ENCODE measurements at places on chromosomes 5 and 9.

GRCh38 chr5:94244921-94245320 lies 373.5 kb downstream of the KIAA0825 start:
- DNase-seq, result no peak
- H3K4me1 ChIP-seq, result no peaks in the 10 kb centered on the region
- no peaks in the 10 kb centered on the region for H3K27me3 ChIP-seq
- no peak overlapping the region for H3K27ac ChIP-seq
- no peak overlapping the region for H3K4me3 ChIP-seq
- no peaks in the 10 kb centered on the region for H3K36me3 ChIP-seq

DNA sequence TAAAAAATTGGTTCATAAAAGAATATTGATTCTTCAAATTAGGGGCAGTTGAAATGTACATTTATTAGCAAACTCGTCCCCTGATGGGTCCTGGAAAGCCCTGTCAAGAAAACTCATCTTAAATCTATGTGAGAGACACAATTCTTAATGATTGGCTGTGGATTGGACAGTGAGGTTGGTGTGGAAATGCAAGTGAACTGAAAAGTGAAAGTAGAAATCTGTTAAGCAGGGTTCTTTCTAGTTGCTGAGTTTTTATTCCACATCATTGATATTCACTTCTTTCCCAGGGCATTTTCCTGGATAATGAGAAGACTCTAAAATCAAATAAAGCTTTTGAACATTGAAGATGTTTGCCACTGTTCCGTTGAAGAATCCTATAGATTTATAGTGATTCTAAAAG lies 292.4 kb downstream of the MAST4 start:
- no peak overlapping the region for H3K4me3 ChIP-seq
- DNase-seq, result no peak
- no peaks in the 10 kb centered on the region for H3K36me3 ChIP-seq
- H3K27ac ChIP-seq, result no peak overlapping the region
- no peaks in the 10 kb centered on the region for H3K4me1 ChIP-seq

DNA sequence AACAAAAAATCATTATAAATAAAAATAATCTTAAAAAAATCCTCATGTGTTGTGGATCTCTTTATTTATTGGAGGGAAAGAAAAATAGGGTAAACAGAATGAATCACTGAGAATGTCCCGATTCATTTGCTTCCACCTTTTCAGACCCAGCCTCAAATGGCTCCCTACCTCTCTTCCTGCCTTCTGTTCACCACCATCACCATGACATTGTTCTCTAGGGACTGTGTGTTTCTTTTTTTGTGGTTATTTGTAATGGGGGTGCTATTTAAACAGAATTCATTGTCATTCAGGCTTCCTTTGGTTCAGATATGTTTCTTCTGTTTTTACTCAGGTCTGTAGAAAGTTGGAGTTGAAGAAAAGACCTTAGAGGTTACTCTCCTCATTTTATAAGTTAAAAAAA lies 198.2 kb downstream of the KIF4B start:
- H3K27ac ChIP-seq, result no peak overlapping the region
- no peak for DNase-seq
- no peaks in the 10 kb centered on the region for H3K27me3 ChIP-seq
- no peaks in the 10 kb centered on the region for H3K4me1 ChIP-seq
- no peak overlapping the region for H3K4me3 ChIP-seq

DNA sequence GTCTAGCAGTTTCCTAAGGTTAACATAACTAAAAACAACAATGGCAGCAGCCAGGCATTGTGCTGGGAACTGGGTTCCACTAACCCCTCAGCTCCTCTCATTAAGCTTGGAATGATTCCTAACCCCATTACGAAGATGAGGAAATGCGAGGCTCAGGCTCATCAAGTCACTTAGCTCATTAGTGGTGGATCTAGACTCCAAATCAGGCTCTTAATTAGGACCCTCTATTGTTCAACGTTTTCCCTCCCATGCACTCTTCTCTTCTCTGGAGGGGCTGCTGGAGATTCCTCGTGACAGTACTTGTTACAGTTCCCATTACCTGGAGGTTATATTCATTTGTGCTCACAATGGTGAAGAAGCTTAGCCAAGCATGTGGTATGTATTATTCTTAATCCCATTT lies 6.5 kb downstream of the TAS2R1 start:
- H3K4me3 ChIP-seq, result no peak overlapping the region
- no peaks in the 10 kb centered on the region for H3K27me3 ChIP-seq
- H3K27ac ChIP-seq, result no peak overlapping the region
- DNase-seq, result no peak

GRCh38 chr5:40801771-40802562 lies 3.8 kb upstream of the PRKAA1 start:
- no peaks in the 10 kb centered on the region for H3K27me3 ChIP-seq
- H3K4me1 ChIP-seq, result peaks cover 3% of the 10 kb centered on the region
- no peak for DNase-seq
- no peak overlapping the region for H3K27ac ChIP-seq

- no peak overlapping the region for H3K27ac ChIP-seq
- H3K36me3 ChIP-seq, result no peaks in the 10 kb centered on the region
- H3K27me3 ChIP-seq, result peaks cover 6% of the 10 kb centered on the region
- no peaks in the 10 kb centered on the region for H3K4me1 ChIP-seq
- no peak for DNase-seq
Observed at GRCh38 chr9:21455320-21455719, 15.1 kb downstream of the IFNA1 start.

GRCh38 chr5:149733129-149733900 lies 3.2 kb downstream of the PPARGC1B start:
- H3K36me3 ChIP-seq, result no peaks in the 10 kb centered on the region
- no peak for DNase-seq
- H3K27me3 ChIP-seq, result no peaks in the 10 kb centered on the region

DNA sequence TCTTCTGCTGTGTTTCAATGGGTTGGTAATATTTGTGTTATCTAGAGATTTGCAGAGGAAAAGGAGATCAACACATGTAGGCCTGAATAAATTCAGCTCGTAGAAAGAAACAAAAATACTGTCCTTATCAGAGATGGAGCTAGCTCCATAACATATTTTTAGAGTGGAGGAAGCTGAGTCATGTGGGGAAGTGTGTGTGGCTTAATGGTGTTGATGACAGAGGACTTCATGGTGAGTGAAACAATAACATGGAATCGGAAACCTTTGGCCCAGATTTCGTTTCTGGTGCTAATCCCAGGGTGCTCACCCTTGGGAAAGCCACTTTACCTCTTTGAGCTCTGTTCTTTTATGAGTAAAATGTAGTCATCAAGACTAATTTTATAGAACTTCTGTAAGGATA lies 825.0 kb downstream of the TLR4 start:
- H3K27ac ChIP-seq, result no peak overlapping the region
- H3K36me3 ChIP-seq, result no peaks in the 10 kb centered on the region
- no peaks in the 10 kb centered on the region for H3K4me1 ChIP-seq
- no peaks in the 10 kb centered on the region for H3K27me3 ChIP-seq

DNA sequence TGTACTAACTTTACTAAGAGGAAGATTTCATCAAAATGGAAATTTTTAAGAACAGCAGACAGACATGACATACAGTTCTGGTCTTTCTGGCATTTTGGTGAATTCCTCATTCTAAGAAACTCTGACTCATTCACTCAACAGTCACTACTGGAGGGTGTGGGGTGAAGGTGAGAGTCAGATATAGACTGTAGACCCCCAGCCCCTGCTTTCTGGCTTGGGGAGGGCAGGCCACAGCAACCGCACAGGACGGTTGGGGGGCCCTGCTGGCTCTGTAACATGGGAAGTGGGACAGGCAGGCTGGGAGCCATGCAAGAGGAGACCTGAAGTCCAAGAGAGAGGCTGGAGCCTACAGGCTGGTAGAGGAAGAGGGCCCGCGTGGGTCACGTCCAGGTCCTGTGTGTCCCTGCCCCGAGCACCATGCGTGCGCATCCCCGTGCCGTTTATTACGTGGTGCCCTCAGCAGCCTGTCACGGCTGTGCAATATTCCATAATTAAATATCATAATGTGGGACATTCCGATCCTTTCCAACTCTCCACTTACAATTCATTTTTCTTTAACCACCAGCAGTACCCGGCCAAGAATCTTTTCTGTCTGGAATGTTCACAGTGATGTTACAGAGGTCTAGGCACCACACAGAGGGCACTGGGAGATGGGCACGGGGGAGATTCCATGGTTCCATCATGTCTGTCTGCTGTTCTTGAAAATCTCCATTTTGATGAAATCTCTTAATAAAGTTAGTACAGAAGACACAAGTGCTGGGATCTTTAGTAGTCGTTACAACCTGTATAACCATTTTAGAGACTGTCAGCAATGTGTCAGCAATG lies 75.5 kb downstream of the SEMA4D start:
- no peak for DNase-seq
- H3K27ac ChIP-seq, result no peak overlapping the region
- peaks cover 3% of the 10 kb centered on the region for H3K36me3 ChIP-seq
- peaks cover 95% of the 10 kb centered on the region for H3K4me1 ChIP-seq

DNA sequence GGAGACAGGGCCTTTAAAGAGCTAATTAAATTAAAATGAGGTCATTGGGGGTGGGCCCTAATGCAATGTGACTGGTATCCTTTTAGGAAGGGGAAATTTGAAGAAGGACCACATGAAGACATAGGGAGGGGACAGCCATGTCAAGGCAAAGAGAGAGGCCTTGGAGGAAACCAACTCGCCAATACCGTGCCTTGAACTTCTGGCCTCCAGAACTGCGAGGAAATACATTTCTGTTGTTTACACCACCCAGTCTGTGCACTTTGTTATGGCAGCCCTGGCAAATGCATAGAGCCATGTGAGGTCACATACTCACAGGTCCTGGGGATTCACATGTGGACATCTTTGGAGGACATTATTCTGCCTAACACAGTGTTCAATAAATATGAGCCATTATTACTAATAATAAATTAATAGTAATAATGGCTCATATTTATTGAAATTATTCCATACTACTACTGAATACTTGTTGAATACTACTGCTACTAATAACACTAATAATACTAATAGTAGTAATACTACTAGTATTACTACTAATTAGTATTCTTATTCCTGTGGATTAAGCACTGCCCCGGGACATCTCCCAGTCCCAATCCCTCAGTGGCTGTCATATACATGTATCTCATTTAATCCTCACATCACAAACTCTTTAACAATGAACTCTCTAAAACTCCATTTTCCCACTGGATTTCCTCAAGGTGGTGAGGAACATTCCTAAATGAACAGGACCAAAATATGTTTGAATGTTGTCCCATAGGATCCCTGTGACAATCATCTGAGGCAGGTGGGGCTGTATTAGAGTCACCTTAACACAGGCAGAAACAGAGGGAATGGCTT lies 8.4 kb downstream of the TRAF1 start:
- no peak for DNase-seq
- H3K36me3 ChIP-seq, result peaks cover 39% of the 10 kb centered on the region
- no peak overlapping the region for H3K27ac ChIP-seq
- no peak overlapping the region for H3K4me3 ChIP-seq
- peaks cover 65% of the 10 kb centered on the region for H3K4me1 ChIP-seq

DNA sequence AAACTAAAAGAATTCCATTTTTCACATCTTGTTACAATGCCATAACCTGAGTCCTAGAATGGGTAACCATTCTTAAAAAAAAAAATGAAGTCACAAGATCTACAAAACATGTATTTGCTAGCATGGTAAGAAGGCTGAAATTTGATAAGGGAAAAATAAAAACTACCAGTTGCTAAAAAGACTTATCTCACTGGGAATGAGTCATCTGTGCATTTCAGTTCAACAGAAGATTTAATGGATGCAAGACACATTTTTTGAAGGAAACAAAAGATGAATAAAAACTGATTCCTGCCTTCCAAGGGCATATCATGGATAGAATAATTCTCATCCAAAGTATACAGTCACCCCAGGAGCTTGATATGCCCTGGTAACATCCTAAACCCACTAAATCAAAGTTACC lies 47.2 kb downstream of the SGTB start:
- no peaks in the 10 kb centered on the region for H3K4me1 ChIP-seq
- no peak for DNase-seq
- peaks cover 20% of the 10 kb centered on the region for H3K36me3 ChIP-seq
- no peak overlapping the region for H3K27ac ChIP-seq
- no peaks in the 10 kb centered on the region for H3K27me3 ChIP-seq
- H3K4me3 ChIP-seq, result no peak overlapping the region

- DNase-seq, result peak; percentile 40
- no peaks in the 10 kb centered on the region for H3K27me3 ChIP-seq
- no peak overlapping the region for H3K4me3 ChIP-seq
- H3K36me3 ChIP-seq, result peaks cover 95% of the 10 kb centered on the region
- peaks cover 82% of the 10 kb centered on the region for H3K4me1 ChIP-seq
Observed at GRCh38 chr5:170287532-170287931, 10.0 kb downstream of the LCP2 start.

DNA sequence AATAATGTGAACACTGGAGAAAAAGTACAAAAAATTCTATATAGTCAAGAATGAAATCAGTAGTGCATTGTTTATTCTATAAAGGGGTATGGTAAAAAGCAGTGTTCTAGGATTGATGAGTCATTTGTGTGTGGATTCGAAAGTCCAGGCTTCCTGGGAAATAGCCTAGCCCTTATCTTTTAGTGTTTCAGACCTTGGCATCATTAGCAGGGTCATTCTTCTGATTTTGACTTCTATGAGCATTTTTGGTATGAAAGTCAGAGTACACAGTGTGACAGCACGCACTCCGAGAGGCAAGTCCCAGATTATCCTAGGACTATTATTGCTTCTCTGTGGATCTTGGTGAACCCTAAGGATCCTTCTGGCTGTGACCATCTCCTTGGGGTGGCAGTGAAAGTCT lies 16.9 kb downstream of the PCSK5 start:
- H3K36me3 ChIP-seq, result no peaks in the 10 kb centered on the region
- no peak overlapping the region for H3K27ac ChIP-seq
- H3K27me3 ChIP-seq, result no peaks in the 10 kb centered on the region
- no peak overlapping the region for H3K4me3 ChIP-seq
- H3K4me1 ChIP-seq, result no peaks in the 10 kb centered on the region

DNA sequence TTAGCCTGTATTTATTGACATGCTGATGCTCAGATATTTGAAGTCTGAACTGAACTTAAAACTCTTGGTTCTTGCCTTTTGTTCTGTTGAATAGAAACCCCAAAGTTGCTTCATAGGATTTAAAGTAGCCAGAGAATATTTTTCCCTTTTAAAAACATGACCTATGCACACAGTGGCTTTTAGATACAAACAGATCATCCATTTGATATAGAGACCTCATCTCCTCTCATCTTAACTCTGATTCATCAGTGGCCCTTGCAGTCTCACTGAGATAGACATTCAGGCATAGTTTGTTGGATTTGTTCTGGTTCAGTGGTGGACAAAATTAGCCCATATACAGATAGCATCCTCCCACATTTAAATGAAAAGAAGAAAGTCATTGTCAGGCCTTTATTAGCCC lies 43.5 kb upstream of the PJA2 start:
- no peak overlapping the region for H3K4me3 ChIP-seq
- no peaks in the 10 kb centered on the region for H3K4me1 ChIP-seq
- H3K36me3 ChIP-seq, result no peaks in the 10 kb centered on the region

DNA sequence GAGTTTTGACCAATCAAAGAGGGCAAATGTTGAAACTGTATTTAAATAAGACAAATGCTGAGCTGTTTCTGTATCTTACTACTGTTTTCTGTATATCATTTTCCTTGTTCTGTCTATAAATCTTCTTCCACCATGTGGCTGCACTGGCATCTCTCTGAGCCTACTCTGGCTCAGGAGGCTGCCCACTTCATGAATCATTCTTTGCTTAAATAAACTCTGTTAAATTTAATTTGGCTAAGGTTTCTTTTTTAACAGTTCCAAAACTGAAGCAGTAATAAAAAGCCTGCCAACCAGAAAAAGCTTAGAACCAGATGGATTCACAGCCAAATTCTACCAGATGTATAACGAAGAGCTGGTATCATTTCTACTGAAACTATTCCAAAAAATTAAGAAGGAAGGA lies 40.2 kb upstream of the TAS2R1 start:
- no peaks in the 10 kb centered on the region for H3K4me1 ChIP-seq
- H3K4me3 ChIP-seq, result no peak overlapping the region
- DNase-seq, result no peak

GRCh38 chr9:137406876-137407589 lies 15.9 kb downstream of the EXD3 start:
- peaks cover 3% of the 10 kb centered on the region for H3K27me3 ChIP-seq
- H3K4me3 ChIP-seq, result no peak overlapping the region
- DNase-seq, result peak; percentile 77
- H3K27ac ChIP-seq, result no peak overlapping the region
- H3K4me1 ChIP-seq, result peaks cover 40% of the 10 kb centered on the region

All from natural killer cell (primary cell).